NCI-H460 (cell line): ENCODE measurements at places on chromosomes 2 and 18.

GRCh38 chr18:23069481-23069880 lies 65.8 kb upstream of the CABLES1 start:
- no peak for DNase-seq

- no peak for DNase-seq
Observed at GRCh38 chr2:51695531-51695930, 663.6 kb upstream of the NRXN1 start.

GRCh38 chr2:8753609-8754008 lies 71.8 kb downstream of the ID2 start:
- no peak for DNase-seq

- no peak for DNase-seq
Observed at GRCh38 chr18:46110406-46110805, 6.2 kb downstream of the HAUS1 start.

DNA sequence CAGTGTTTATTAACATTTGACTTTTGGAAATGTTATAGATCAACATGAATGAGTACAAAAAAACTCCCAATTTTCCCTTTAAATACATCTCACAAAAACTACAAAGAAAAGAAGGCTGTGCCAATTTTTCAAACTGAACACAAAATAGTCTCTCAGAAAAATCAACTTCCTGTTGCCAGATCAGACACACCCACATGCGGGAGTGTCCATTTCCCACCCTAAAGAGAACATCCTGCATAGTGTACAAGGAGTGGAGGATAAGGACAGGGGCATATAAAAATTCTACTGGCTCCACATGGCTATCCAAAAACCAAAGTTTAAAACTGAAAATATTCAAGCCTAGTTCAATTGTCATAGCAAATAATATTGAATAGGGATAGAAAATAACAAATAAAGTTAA lies 165.3 kb downstream of the ATAD2B start:
- no peak for DNase-seq

- no peak for DNase-seq
Observed at GRCh38 chr2:131105950-131106801, 1.0 kb downstream of the PLEKHB2 start.

- no peak for DNase-seq
Observed at GRCh38 chr2:65353927-65354326, 78.5 kb downstream of the SPRED2 start.
